ENCODE measurements at places on chromosomes 7 and 10.

DNA sequence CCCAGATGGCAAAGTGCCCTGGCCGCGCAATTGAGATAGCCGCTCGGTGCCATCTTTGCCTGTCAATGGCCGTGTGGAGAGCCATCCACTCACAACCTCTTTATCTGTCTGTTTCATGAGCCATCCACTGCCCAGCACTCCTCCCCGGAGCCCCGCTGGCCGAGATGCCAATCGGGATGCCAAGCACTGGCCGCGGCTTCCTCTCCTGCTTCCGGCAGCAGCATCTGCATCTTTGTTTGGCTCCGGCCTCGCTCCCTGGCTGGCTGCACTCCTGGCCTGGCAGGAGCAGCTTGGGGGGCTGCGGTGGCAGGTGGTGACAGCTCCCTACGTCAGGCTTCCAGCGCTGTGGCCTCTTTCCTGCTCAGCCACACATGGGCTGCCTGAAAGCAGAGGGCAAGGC lies 231.7 kb downstream of the USP6NL start:
- no peak for DNase-seq

DNA sequence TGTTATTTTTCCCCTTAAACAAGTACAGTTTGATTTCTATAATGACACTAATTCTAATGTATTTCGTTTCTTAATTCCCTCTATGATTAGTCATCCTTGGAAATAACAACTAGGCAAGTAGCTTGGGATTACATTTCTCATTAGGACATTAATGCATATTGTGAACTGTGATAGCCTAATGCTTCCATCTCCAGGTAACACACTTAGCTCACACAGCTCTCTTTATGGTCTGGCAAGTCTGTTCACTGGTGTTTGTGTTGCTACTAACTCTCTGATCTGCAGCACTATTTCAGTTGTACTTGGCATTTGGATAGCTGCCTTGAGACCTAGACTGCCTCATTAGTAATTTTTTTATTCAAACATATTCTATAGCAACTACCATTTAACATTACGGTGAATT lies 853.2 kb downstream of the SORCS3 start:
- no peak for DNase-seq

DNA sequence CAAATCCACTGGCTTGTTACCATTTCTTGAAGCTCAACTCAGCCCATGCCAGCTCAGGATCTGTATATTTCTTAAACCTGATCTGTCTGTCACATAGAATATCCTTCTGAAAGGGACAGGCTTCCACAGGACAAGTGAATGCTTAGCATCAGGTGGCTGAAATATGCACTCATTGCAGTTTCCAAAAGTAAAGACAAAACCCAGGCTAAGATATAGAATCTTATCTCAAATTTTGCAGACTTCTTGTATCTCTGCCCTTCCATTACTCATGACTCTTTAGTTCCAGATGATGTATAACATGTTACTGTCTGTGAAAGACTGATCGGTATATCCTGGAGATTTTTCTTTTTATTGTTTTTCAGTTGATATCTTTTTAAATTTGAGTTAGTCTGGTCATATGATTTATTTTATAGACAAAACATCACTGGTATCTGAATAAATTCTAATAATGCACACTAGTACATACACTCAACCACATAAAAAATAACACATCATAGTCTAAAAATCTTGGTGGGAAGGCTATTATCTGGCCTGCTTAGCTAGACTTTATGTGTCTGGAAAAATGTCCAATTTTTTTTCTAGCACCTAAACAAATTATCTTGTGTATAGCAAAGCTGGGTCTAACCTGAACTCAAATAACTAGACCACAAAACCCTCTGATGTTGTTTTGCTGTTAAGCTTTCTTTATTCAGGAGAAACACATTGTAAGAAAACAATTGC lies 182.6 kb downstream of the ADAM12 start:
- no peak for DNase-seq

DNA sequence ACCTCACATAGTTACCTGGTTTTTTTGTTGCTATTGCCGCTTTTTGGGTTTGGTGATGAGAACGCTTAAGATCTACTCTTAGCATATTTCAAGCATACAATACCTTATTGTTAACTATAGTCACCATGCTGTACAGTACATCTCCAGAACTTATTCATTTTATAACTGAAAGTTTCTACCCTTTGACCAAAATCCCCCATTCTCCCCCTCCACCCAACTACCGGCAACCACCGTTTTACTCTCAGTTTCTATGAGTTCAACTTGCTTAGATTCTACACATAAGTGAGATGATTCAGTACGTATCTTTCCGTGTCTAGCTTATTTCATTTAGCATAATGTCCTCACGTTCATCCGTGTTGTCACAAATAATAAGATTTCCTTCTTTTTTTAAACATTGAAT lies 86.7 kb upstream of the IL6 start:
- DNase-seq: peak; percentile 62

DNA sequence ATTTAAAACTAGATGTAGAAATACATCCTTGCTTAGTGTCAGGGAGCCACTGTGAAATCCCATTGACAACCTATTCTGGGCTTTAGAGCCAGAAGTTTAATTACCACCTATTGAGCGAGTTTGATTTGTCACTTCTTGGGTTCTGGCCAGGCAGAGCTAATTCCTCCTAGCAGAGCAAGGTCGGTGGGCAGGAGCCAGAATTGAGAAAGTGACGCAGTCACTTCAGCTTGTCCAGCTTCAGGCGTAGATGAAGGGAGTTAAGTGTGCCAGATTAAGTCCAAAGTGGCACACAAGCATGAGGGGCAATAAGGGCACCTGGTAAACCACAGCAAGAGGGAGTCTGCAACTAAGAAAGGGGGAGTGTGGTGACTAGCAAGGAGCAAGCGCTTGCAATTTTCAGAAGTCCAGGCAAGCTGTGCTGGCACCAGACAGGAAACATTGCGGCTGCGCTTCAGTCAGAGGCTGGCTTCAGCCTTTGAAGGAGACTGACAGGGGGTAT lies 119.4 kb downstream of the ST7 start:
- no peak for DNase-seq

DNA sequence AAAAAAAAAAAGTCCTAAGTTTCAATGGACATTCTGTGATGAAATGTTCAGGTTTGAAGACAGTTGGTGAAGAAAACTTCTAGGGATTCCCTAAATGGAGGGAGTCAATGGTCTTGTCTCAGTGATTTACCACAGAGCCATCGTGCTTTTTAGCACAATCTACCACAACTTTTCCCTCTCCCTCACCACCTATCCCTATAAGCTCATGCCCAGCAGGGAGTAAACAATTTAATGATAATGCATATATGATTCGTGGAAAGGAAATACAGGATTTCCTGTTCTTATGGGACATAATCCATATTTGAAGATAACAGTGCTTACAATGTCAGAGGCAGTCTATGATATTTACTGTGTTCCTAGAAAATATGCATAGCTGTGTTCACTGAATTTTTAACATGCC lies 38.4 kb upstream of the CD36 start:
- DNase-seq: no peak

DNA sequence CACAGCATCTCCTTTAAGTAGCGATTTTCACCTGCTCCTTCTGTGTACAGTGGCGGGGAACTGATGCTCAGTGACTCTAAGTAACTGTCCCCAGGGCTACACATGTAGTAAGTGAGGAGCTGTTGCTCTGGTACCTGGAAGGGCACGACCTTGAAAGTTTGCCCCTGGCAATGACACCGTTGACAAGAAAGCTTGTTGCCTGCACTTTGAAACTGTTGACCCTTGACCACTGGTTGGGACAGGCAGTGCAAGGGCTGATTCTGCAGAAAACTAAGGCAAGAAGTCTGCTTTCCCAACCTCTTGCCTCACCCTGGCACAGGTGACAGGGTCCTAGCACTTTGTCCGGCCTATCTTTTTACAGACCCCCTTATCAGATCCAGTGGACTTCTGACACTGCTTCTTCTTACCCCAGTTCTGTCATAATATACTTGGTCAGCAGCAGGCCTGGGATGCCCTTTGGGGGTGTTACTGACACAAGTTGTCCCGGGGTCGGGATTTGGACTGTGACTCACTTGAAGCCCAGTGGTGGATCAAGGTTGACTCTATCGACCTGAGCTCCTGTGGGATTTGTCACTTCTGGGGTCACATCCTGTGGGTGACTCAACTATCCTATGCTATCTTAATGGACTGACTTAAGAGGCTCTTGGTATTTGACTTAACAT lies 5.8 kb downstream of the ACSL5 start:
- DNase-seq: no peak

- no peak for DNase-seq
These were observed 44.6 kb downstream of the FGFR2 start for GRCh38 chr10:121553511-121554264.

DNA sequence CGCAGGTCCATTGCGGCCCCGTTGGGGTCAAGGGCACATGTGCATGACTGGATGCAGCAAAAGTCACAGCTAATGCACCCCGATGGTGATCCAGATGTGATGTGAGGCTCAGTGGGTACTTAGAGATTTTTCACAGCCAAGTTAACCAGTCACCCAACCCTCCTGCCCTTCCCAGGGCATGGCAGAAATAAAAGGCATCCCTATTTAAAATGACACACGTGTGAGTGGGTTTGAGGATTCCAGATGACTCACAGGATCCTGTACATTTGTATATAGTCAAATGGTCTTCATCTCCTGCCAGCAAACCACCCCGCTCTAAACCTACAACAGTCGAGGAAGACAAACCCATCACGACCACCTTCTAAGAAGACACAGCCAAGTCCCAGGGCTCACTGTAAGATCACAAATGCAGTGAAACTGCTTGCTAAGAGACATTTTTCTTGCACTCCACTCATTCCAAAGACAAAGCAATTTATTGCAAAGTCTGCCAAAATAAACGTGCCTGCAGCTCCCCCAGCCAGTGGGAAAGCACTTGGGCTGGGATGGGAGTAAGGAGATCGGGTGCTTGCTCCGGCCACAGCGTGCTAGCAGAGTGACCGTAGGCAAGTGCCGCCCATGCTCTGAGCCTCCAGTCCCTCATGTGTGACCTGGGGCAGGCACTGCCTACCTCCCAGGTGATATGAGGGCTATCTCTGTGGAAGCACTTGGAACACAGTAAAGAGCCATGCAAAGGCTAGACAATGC lies 86.6 kb upstream of the MACROH2A2 start:
- DNase-seq: no peak

DNA sequence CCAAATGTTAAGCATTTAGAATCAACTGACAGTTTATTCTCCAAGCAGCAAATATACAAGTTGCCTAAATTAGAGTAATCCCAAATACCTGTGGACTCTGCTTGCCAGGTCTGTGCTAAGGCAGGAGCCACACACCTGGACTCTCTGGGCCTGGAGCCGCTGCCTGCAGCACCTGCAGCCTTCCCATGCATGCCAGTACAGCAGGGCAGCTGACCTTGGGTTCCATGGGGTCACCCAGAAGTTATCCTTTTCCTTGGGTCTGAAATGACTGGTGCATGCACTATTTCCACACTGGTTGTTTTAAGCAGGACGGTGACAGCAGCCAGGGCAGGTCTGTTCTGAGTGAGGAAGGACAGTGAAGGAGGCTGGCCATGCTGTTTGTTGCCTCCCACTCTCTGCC lies 573.2 kb downstream of the GLRX3 start:
- no peak for DNase-seq

GRCh38 chr10:129932182-129932581 lies 31.9 kb downstream of the EBF3 start:
- no peak for DNase-seq

- DNase-seq: no peak
These were observed 69.0 kb downstream of the LHFPL3 start for GRCh38 chr7:104397442-104397841.

GRCh38 chr7:45593877-45594276 lies 19.7 kb downstream of the ADCY1 start:
- no peak for DNase-seq

GRCh38 chr7:54838175-54838910 lies 79.3 kb upstream of the SEC61G start:
- DNase-seq: no peak

DNA sequence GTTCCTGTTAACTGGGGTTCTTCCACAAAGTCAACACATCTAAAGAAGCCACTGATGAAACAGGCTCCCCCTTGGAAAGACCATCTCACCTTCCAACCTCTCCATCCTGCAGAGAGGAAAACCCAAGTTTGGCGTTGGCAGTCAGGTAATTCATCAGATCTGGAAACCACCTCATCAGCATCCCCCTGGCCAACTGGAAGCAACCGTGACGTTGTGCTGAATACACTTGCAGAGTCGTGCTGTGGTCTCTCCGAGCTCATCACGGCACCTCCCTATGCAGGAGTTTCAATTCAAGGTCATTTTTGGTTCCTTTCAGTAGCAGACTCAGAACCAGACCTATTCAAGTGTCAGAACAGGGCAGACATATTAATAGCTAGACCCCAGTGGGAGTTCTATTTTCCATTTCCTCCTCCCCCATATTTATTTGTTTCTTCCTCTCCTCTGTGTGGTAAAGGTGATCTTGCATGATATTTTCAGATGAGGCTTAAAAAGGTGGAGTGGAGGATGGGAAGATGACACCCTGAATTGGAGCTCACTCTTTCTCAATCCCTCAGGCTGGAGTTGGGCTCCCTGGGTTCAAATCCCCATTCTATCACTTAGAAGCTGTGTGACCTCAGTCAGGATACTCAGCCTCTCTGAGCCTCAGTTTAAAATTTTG lies 149.1 kb upstream of the ADO start:
- DNase-seq: peak; percentile 15

GRCh38 chr7:18471476-18472160 lies 23.9 kb upstream of the HDAC9 start:
- no peak for DNase-seq

GRCh38 chr7:29084832-29085231 lies 61.5 kb downstream of the CPVL start:
- DNase-seq: no peak

- no peak for DNase-seq
These were observed 803.0 kb downstream of the GRM8 start for GRCh38 chr7:126449611-126450268.

DNA sequence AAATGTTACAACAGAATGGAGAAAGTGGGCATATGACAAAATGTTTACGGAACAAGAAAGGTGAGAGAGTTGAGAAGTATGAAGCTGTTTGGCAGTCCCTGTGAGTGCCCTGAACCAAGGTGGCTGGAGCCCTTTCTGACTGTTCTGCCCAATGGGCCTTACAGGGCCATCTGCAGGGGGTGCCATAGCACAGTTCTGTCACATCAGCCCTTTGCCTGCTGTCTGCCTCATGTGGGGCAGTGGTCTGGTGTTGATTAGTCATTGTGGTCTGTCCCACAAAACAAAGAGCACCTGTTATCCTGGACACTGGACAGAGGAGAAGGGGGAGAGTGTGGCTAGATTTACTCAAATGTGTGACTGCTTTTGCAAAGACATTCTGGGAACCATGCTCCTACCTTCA lies 51.5 kb upstream of the OSBPL3 start:
- DNase-seq: no peak

GRCh38 chr10:114103284-114103683 lies 59.6 kb downstream of the ADRB1 start:
- no peak for DNase-seq

DNA sequence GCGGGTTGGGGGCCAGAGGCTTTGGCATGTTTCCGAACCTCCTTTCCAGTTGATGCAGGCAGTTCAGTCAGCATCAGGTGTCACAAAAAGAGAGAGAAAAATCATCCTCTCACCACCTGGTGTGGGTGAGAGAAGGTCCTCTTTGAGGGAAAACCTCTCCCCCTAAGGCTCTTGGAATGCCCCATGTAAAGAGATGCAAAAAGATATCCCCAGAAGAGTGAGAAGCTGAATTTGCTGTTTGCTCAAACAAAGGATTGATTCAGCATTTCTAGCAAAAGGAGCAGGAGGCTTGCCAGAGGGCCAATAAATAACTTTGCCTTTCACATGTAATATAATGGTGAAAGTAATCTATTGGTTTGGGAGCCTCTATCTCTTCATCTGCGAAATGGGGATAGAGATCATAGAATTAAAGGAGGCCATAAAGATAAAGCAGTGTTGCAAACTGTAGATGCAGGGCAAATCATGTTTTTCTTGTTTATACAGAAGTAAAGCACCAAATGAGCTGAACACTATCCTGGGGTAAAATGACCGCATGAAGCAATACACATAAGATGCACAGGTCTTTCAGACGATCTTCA lies 425.9 kb downstream of the LRMDA start:
- DNase-seq: no peak
